Stimulated activated naive CD8-positive, alpha-beta T cell treated with anti-CD3 and anti-CD28 coated beads, Interleukin-15, amount 100 ng/mL, for 72 hours (primary cell): ENCODE measurements at places on chromosomes 7 and 10.

DNA sequence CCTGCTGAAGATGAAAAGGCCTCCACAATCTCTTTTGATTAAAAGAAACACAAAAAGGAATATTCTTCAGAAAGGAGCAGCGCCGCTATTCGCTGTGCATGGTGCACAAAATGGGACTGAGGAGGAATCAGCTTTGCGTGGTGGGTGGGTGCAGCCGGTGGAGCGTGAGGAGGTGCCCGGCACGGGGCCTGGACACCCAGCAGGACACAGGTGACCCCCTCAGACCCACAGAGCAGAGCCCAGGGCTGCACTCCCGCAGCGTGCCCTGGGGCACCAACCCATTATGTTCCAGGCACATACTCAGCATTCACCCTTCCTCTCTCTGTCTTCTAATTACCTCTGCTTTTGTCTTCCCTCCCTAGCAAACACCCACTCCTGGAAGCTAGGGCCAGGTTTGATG lies 238.0 kb upstream of the PPP2R2D start:
- no peak for DNase-seq

DNA sequence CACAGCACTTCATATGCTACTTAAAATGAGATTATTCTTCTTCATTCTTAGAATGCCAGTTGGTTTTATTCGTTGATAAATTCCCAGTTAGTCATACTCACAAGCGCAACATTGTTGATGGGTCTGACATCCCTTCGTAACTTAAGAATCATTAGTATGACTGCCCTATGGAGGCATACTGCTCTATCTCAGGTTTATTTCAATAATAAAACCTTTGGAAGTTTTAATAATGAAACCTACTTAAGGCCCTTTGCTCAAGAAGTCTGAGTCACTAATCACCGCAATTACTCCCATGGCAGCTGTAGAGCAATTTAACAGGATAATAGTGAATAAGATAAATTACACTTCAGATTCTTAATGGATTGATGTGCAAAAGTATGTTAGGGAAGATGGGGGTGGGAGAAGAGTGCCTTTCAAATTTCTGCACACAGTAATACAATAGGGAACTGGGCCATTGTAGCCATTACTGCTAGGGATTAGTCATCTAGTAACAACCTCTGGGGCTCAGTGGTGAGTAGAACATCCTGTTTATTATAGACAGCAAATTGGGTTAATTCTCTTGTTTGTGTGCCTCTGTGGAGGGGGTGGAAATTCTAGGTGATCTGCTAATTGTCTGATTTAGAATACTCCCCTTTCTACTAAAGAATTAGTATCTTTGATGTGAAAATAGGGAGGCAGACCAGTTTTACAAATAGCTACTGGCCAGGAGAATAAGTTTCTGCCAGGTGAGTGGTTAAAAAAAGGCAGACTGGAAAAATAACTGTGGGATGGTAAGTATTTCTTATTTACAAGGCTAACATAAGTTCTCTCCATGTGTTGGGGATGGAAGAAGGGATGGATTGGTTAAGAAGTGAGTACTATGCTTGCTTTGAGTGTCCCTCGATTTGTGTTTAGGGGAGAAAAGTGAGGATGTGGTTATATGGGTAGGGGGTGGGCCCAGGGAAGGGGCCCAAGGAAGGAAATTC lies 74.5 kb upstream of the VKORC1L1 start:
- DNase-seq: peak; percentile 11

DNA sequence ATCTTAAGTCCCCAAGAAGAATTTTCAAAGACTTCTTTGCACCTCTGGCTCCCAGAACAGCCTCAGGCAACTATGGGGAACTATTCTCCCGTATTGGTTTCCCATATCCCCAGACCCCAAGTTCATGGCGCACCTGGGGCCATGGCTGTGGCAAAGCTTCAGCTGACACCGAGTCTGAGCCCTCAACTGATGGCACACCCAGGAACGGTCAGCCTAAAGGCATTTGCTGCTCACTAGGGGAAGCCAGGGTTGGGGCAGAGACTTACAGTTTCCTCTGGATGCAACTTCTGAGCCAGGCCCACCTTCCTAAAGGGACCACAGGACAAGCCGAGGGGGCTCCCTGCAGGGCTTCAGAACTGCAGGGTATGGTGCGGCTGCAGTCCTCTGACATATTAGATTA lies 13.7 kb upstream of the CPA1 start:
- DNase-seq: no peak

- DNase-seq: no peak
Observed at GRCh38 chr10:62067560-62067959, 166.1 kb downstream of the ARID5B start.

DNA sequence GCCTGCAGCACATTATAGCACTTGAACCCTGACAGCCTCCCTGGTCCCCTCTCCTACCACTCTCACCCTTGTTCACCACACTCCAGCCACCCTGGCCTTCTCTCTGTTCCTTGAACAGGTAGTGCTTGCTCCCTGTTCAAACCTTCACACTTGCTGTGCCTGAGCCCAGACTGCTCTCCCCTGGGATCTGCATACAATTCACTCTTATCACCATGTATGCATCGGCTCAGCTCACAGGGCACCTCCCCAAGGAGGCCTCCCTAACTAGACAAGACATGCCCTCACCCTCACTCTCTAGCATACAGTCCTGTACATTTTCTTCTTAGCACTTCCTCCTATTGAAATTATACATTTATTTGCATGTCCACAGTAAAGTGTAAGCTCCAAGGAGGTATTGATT lies 59.3 kb downstream of the FAM13C start:
- no peak for DNase-seq

GRCh38 chr10:60871215-60871614 lies 72.8 kb downstream of the RHOBTB1 start:
- no peak for DNase-seq

- DNase-seq: no peak
Observed at GRCh38 chr7:28999895-29000716, 42.0 kb upstream of the TRIL start.

DNA sequence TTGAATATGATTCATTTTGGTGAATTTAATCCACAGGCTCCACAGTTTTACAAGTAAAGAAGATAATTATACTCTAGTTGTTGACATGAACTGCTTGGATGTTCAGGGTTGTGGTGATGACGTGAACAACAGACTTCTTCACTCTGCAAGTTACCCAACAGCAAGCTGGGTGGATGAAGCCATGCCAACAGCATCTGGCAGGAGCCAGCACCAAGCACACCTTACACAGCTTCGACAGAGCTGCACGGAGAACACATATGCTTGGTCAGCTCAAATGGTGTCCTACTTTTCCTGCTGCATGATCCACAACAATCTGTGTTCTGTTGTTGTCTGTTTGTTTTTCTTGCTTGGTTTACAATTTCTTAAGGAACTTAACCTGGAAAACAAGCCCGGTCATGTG lies 9.8 kb downstream of the NOD1 start:
- no peak for DNase-seq

DNA sequence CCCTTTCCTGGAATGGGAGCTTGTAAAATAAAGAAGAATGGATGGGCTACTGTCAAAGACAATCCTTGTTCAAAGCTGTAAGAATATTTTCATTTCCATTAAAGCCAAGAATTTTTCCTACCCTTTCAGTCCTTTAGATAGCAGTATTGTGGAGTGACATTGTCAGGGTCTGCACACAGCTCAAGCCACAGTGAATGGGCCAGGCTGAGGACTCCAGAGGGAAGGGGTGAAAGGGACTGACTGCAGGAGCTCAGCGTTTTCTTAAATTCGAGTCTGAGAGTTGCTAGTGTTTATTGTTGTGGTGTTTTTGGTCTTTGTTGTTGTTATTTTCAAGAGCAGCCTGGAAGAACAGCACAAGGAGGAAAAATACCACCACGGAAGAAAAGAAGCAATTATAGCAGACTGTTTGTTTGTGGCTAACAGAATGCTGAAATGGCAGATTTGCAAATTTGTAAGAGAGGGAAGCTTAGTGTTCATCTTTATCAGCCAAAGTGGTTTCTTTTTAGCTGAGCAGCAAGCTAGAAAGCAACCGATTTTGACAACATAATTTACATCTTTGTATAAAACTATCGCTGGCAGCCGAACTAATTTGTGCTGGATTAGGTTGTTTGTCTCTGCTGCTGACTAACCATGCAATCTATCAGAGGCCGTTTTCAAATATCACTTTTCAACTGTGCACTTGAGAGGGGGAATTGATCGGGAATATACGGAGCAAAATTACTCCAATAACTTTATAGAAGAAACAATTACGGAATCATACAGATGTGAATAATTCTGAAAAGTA lies 192.1 kb downstream of the LRMDA start:
- no peak for DNase-seq

GRCh38 chr10:16612115-16612980 lies 90.7 kb upstream of the C1QL3 start:
- DNase-seq: no peak
